ENCODE measurements at places on chromosomes 2 and 18.

DNA sequence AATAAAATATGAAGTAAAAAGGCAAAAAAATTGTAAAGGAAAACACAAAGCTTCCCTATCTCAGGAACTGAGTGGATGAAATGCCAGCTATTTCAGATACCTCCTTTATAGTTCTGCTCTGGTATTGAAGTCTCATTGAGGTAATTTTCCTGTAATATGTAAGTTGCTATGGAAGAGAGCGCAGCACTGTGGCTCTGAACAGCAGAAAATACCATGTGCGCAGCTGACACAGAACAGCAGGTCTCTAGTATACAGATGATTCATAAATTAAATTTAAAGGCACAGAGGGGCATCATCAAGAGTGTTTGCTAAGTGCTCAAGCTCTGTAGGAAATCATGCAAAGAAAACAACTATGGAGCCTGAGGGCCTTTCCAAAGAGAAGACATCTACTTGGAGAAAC is 315.3 kb upstream of the CDH7 start:
- no peak for DNase-seq
- H3K27ac ChIP-seq = no peak overlapping the region
- H3K4me1 ChIP-seq = no peaks in the 10 kb centered on the region

DNA sequence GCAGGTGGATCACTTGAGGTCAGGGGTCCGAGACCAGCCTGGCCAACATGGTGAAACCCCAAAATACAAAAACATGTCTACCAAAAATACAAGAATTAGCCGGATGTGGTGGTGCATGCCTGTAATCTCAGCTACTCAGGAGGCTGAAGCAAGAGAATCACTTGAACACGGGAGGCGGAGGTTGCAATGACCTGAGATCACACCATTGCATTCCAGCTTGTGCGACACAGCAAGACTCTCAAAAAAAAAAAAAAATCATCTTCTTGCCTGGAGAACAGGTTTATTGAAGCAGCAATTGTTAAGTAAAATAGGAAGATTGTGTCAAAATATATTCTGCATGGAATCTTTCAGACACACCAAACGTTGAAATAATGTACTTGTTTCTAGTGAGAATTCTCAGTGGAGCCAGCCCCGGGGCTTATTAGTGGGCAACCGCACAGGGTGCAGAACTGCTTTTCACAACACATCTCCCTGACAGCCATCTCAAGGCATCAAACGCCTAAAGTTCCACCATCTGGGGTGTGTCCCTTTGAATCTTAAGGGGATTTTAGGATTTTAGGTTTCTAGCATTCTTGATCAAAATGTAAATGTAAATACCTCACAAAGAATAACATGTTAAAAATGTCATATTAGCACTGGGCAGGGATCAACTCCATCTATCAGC is 28.6 kb upstream of the PPP4R1 start:
- no peaks in the 10 kb centered on the region for H3K36me3 ChIP-seq
- H3K27me3 ChIP-seq = peaks cover 12% of the 10 kb centered on the region
- no peak overlapping the region for H3K27ac ChIP-seq

- no peaks in the 10 kb centered on the region for H3K36me3 ChIP-seq
- H3K27me3 ChIP-seq = peaks cover 16% of the 10 kb centered on the region
- H3K4me3 ChIP-seq = no peak overlapping the region
- DNase-seq = no peak
These were observed 182.0 kb upstream of the SP5 start for GRCh38 chr2:170533156-170533555.

DNA sequence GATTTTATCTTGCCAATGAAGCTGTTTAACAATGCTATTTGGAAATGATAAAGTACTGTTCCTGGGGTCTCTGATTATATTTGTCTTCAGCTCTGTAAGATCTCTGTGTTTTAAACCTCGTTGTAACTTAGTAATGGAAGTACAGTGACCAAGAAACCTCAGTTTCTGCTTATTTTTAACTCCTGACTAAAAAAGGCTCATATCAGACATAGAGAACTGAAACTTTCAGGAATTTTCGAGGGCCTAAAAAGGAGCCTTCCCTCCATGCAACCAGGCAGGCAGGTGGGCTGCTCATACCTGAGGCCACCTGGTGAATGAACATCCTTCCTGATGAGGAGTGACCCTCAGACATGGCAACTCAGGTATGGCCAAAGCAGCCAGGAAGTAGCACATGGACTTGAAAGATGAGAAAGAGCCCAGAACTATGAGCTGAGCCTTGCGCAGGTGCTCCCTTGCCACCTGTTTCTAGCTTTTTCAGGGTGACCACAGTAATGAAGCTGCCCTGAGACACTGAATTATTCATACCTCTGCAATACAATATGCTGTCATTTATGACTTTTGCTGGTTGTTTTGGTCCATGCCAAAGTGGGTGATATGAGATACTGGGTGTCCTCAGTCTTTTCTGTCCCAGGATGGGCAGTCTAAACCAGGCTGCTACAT is 23.9 kb downstream of the MYO3B start:
- H3K4me1 ChIP-seq = no peaks in the 10 kb centered on the region
- no peak for DNase-seq
- H3K4me3 ChIP-seq = no peak overlapping the region
- no peak overlapping the region for H3K27ac ChIP-seq

- H3K4me1 ChIP-seq = no peaks in the 10 kb centered on the region
- no peaks in the 10 kb centered on the region for H3K36me3 ChIP-seq
- peaks cover 32% of the 10 kb centered on the region for H3K27me3 ChIP-seq
- H3K4me3 ChIP-seq = no peak overlapping the region
These were observed 102.6 kb upstream of the NDUFV2 start for GRCh38 chr18:8999872-9000271.
